NCI-H187 treated with DMSO at 0.1 percent for 48 hours (cell line): ENCODE measurements at places on chromosomes 11 and 22.

DNA sequence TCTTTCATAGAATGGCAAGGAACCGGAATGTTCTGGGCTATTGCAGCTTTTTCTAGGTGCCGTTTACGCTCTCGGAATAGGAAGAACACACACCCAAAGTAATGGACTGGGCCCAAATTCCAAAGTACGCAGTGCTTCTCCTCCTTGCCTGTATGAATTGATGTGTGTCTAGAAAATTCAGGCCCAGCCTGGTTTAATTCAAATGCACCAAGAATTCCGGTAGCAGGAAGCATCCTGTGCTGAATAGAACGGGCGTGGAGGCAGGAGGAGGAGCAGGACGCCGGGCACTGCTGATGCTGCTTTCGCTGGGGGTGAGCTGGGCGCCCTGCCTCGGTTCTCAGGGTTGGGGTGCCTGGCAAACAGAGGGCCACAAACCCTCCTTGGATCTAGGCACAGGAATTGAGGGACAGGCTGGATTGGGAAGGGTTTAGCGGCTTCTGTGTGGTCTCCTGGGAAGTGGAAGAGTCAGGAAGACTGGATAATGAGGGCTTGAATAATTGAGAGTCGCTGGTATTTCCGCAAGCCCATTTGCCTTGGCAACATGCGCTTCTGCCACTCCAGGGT lies 2.0 kb downstream of the PARVB start:
- DNase-seq, result no peak

GRCh38 chr22:28105413-28105812 lies 186.4 kb upstream of the PITPNB start:
- DNase-seq, result no peak

DNA sequence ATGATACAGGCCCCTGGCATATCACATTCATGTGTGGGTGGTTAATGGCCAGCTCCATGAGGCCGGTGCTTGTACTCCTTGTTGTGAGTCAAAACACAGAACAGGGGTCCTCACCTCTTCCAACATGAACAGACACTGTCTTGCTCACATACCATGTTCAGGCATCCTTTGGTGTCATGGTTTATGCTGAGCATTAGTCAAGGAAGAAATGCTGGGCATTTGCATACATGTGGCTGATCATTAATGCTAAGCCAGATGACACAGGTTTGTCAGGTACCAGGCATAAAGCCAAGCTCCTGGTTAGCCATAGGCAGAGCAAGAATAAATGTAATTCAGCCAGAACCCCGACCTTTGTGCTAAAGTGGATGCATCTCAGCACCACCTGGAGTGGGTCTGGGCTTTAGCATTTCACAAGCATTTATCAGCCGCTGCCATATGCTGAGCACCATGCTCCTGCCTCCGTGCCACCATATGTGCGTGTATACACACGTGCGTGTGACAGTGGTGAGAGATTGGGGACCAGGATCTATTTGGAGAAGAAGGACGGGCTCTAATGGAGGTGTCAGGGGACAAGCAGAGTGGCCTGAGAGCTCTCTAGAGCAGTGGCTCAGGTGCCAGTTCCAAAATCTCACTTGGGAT lies 55.0 kb downstream of the MICAL2 start:
- DNase-seq, result no peak

DNA sequence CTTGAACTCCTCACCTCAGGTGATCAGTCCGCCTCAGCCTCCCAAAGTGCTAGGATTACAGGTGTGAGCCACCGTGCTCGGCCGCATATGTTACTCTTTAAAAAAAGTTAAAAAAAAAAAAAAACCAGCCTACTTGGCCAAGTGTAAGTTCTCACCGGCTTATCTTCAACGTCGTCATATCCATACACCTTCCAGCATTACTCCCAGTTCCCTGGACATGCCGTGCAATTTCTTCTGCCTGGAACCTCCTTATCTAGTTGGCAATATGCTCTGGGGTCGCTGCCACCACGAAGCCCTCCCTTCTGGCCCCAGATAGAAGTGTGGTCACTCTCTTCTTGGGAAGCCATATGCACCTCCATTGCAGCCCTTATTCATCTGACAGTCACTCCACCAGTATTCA lies 36.3 kb upstream of the CBX7 start:
- DNase-seq, result no peak

DNA sequence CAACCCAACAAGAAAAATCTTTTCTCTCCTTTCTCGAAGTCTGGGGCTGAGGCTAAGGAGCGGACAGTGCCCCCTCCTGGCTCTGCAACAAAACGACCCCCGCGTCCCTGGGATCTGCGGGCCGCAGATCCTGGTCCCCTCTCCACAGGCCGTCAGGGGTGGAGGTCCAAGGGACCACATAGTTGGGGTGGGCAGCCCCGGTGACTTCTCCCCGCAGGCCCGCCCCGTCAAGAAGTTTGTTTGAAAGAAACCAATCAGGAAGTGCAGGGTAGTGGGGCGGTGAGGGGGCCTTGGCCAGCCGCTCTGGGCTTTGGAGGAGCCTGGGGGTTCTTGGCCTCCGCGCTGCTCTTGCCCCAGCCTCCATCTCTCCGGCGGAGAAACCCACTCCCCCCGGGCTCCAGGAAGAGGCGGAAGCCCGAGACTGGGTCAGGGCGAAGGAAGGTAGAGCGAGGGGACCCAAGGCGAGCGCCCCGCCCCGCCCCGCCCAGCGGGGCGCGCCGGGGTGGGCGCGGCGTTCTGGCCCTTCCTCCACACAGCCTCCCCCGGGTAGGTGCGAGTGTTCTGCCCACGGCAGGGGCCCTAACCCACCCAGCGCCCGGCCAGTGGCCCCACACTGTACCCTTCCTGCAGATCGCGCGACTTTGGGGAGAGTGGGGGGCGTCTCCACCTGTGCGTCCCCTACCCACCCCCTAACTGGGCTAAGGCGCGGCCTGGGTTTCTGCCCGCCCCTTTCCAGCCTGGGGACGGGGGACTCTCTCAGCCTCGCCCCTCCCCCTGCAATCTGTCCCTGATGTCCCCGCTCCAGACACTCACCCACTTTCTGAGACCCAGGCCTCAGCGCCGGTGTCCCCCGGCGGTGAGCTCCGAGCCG lies 1.3 kb downstream of the TP53I11 start:
- DNase-seq, result no peak

DNA sequence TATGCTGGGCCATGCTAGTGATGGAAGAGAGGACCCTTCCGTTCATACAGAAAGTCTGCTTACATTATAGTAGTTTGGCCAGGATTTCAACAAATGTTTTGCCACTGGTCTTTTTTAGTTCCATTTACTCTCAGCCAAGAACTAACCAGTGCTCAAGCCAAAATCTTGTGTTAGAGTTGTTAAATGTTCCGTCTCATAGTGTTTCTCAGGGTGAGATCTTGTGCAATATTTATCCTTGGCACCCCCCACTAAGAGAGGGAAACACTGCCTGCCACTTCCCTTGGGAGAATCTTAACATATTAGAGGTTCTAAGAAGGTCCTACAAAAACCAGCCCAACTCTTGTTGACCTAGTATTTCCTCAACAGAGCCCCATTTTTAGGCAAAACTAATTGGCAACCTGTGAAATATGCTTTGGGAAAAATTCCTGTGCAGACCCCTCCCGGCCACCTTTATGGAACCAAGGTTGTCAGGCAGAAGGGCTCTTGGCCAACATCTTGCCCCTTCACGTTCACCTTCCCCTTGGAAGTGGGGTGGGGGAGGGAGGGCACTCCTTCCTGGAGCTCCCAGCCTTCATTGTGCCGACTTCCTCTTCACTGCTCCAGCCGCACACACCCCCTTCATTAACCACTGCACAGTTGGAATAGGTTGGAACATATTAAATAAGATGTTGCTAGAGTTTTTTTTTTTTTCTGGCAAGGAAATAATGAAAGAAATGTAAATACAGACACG lies 173.2 kb upstream of the SORL1-AS1 start:
- no peak for DNase-seq
